ENCODE measurements at places on chromosomes 1 and 21. TPM values are rescaled to one million over a fixed set of nuclear protein-coding genes. Genes with fewer than 3 reads are reported as not detected.

FCRL4 gene
- not detected for polyA plus RNA-seq

DNA sequence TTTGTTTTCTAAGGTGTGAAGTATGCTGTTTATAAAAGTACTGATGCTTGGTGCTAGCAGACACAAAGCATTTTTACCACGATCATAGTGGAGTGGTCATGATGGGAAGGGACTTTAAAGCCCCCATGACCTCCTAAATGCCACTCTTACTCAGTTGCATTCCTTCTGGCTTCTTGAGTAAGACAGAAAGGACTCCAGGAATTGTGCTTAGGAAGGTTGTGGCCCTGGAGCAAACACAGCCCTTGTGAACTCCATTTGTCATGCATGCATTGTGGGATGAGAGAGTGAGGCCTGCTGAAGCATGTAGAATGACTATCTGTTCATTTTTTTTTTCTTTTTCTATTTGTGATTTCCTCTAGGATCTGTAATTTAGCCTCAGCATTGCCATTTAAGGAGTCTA is 34.2 kb downstream of the AK5 start:
- no peaks in the 10 kb centered on the region for H3K27me3 ChIP-seq
- no peak overlapping the region for H3K4me3 ChIP-seq
- H3K36me3 ChIP-seq = no peaks in the 10 kb centered on the region
- DNase-seq = peak; percentile 57

- H3K27me3 ChIP-seq = no peaks in the 10 kb centered on the region
- no peak overlapping the region for H3K4me3 ChIP-seq
- H3K4me1 ChIP-seq = no peaks in the 10 kb centered on the region
Measured at GRCh38 chr21:36127977-36128376, 6.9 kb upstream of the CBR3 start.

- no peak overlapping the region for H3K4me3 ChIP-seq
- no peaks in the 10 kb centered on the region for H3K27me3 ChIP-seq
- H3K4me1 ChIP-seq = no peaks in the 10 kb centered on the region
- DNase-seq = peak; percentile 9
- H3K27ac ChIP-seq = no peak overlapping the region
Measured at GRCh38 chr1:210681158-210681557, 352.5 kb downstream of the HHAT start.

GBP3 gene
- polyA plus RNA-seq = 33.1 TPM
